ENCODE measurements at places on chromosomes 6 and 20. TPM values are rescaled to one million over a fixed set of nuclear protein-coding genes. Genes with fewer than 3 reads are reported as not detected.

The DCDC2 gene
- not detected for total RNA-seq

The HS3ST5 gene
- not detected for total RNA-seq

The ZKSCAN4 gene
- 4.7 TPM for total RNA-seq

The GPR6 gene
- total RNA-seq, result not detected

The CD24 gene
- total RNA-seq, result 0.28 TPM

The CUL9 gene
- total RNA-seq, result 7.7 TPM

The RHAG gene
- total RNA-seq, result not detected

- DNase-seq, result peak; percentile 56
Measured at GRCh38 chr6:26003102-26003694, 40.6 kb downstream of the TRIM38 start.

DNA sequence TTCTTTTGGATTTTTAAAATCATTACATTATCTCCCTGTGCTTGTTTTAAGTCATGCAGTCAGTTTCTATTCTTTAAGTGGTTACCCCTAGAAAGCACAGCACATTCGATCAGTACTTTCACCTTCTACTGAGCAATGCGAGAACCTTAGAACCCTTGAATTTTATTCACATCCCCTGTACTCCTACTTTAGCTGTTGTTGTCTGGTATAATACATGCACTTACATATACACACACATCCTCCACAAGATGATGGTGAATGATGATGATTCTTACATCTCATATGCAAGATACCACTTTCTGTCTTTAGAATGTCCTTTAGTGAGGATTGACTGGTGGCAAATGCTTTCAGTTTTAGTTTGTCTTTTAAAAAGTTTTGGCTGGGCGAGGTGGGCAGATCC is 5.7 kb downstream of the CDC40 start:
- DNase-seq, result no peak

- no peak for DNase-seq
Measured at GRCh38 chr20:5031206-5031557, 29.9 kb upstream of the SLC23A2 start.

GRCh38 chr6:19325335-19325789 is 511.8 kb upstream of the ID4 start:
- DNase-seq, result no peak

GRCh38 chr20:25309395-25310267 is 61.7 kb downstream of the PYGB start:
- DNase-seq, result peak; percentile 80

- no peak for DNase-seq
Measured at GRCh38 chr6:93417421-93418013, 1.8 kb downstream of the EPHA7 start.

DNA sequence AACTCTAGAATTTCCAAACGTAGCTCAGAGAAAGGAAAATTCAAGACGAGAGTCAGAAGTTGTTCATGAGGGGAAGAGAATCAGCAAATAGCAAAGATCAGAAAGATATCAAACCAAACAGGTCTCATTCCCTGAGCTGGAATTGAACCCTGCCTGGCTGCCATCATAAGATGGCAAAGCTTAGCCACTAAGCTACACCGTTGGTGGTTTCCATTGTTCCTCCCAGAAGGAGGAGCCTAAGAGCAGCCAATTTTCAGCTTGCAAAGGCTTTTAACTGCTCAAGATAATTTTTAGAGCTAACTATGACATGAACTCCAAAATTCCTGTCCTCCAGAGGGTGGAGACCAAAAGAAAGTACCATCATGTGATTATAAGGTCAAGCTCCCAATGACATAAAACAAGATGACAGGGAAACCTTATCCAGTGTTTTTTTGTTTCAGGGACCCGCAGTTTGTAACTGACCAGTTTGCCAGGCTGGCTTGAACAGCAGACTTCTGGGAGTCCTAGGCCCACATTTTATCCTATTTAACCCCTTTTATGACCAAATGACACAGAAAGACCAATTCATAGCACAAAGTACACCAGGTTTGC is 55.9 kb downstream of the COL11A2 start:
- DNase-seq, result no peak

DNA sequence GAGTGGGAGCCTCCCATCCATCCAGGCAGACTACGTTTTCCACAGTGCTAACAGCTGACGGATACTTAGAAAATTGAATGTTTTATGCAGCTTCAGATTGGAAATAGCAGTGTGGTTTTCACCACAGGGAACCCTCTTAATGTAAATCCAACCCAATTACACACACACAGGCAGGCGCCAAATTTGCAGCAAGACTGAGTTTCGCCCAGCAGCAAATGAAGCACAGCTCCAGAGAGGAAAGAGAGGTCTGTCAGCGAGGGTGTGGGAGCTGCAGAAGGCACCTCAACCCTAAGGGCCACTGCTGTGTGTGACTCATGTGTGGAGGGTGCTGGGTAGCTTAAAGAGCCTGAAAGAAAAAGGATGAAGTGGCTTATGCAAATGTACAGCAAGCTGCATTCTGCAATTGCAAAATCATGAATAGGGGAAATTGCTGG is 365.7 kb downstream of the MAFB start:
- DNase-seq, result no peak

Data from IMR-90 (cell line).